Activated naive CD4-positive, alpha-beta T cell (primary cell): ENCODE measurements at places on chromosomes 6 and 20.

DNA sequence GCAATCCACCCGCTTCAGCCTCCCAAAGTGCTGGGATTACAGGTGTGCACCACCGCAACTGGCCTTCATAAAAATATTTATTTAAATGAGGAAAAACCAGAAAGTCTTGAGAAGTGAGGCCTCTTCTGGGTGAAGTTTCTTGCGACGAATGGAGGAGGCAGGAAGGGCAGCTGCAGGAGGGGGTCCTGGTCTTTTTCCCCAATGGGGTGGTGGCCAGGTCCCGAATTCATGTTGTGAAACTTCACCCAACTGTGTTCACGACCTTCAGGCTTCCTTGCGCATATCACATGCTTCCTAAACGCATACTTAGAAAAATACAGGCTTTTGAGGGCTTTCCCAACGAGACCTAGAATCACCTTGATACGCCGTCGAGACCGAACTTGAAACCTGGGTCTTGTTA, 145.1 kb downstream of the CDH4 start:
- DNase-seq, result no peak

- DNase-seq, result no peak
Observed at GRCh38 chr6:95576998-95577303, 384 bp upstream of the MANEA start.

DNA sequence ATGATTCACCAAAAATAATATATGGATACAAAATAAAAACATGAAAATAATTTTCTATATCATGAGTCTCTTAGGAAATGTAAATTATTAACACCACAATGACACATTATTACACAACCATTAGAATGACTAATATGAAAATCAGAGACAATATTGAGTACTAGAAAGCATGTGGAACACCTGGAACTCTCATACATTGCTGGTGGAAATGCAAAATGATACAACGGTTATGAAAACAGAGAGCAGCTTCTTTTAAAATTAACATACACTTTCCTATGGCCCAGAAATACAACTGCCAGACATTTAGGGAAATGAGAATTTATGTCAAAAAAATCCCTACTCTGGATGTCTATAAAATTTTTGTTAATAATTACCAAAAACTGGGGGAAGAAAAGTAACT, 853.3 kb upstream of the MAN1A1 start:
- no peak for DNase-seq

DNA sequence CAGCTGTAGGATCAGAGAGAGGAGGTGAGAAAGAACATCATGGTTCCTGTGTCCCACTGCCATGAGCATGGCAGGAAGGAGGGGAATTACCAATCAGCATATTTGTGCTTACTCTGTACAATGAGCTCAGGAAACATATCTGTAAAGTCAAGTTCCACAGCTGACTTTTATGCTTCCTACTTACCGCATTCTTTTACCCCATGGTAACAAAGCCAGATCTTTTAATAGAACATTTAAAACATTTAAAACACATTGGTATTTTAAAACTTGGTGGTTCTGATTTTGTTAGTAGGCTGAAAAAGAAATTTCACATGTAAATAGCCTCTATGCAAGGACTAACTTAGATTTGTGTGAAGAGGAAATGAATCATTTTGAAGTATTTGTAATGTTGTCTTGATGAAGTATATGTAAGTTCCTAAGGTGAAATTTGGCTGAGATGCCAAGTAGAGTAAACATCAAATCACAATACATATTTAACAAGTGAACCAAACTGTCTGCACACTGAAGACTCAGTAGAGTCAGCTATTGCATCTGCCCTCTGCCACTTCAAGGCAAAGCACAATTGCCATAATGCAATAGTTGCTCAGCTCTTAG, 114.7 kb downstream of the GJA10 start:
- no peak for DNase-seq

- DNase-seq, result no peak
Observed at GRCh38 chr6:133857696-133858095, 31.2 kb upstream of the TCF21 start.

DNA sequence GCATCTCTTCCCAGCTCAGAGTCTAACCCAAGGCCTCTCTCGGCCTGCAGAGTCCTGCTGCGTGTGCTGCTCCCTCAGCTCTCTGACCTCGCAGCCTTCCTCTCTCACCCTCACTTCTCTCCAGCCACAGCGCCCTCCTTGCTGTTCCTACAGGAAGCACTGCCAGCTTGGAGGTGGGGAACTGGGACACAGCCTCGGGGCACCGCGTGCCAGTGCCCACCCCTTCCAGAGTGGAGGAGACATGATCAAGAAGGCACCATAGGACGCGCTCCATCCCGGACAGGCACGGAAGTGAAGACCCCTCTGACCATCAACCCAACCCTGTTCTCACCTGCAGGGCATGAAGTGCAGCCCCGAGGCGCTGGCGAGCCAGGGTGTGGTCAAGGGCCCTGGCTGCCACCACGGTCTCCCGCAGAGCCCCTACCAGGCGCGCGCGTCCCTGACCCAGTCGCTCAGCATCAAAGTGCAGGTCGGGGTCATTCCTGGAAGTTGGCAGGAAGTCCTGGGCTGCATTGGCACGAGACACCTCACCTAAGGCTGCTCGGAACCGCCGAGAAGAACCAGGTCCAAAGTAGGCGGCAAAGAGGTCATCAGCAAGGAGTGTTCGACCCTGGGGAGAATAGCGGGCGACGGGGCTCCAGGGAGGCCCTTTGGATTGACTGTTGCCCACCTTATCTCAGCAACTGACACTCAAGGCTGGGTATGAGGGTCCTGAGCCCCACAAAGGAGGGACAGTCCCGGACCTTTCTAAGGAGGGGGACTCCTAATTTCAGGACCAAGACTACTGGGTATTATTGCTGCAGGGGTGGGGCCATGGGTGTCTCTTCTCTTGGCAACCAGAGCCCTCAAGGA, 1.3 kb downstream of the VWA7 start:
- DNase-seq, result no peak

DNA sequence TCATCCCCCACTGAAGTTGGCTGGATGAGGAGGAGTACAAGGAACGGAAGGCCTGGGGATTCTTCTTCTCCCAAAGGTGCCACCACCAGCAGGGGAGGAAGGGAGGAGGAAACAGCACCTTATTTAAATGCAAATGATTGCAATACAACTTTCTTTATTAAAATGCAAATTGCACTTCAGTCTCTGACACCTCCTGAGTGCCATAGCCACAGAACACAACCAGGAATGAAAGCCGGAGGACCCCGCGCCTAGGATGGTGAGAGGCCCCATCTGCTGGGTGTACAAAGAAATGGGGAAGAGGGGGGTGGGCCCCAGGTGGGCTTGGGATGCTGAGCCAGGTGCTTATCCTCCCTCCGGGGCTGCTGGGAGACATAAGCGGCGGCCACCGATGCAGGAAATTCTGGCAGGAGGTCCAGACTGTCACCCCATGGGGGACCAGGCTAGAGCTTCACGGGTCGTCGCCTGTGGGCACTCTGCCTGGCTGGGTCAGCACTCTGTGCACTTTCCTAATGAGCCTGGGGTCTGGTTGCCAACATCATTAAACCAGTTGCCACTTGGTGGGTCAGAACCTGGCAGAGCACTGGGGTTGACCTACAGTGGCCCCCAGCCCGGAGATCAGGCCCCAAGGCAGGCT, 154.2 kb upstream of the MLN start:
- no peak for DNase-seq

- no peak for DNase-seq
Observed at GRCh38 chr20:32539026-32539816, 45.9 kb downstream of the NOL4L start.

- DNase-seq, result no peak
Observed at GRCh38 chr6:137904822-137905617, 38.0 kb downstream of the TNFAIP3 start.

GRCh38 chr6:143598466-143599080, 79.2 kb upstream of the PHACTR2 start:
- no peak for DNase-seq

GRCh38 chr6:119791736-119792135, 442.2 kb upstream of the MAN1A1 start:
- DNase-seq, result no peak

- no peak for DNase-seq
Observed at GRCh38 chr6:162653808-162654207, 73.8 kb downstream of the PRKN start.

DNA sequence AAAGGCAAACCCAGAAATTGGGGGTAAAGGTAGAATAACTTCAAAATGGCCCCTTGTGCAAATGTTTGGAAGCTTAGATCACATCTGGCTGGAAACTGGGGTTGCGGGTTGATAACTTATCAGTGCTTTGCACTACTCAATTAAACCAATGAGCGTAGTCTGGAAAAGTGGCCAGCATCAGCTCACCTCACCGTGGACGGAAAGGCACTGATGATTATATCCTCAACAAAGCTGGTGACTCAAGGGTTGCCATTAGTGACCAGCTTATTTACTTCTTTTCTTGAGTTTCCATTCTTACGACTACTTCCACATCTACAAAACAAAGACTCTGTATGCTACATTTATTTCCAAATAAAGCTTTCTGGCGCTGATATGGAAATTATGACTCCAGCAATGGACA, 198.5 kb upstream of the HEY2 start:
- no peak for DNase-seq

DNA sequence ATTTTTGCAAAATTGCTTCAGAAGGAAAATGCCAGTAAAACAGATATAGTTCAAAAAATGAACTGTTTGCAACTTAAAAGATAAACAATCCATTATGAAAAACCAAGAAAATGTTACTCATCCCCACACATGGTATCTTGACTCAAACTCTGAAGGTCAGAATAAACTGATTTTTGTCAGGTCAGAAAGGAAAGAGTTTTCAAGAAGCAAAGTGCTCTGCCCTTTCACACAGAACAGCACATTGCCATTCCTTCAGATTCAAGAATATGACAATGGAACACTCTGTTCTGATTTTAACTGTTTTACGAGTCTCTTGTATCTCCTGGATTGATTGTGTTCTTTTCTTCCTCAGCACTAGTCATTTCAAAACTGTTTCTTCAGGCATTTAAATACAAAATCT, 33.8 kb upstream of the NT5E start:
- no peak for DNase-seq

GRCh38 chr6:24207413-24207812, 81.4 kb downstream of the NRSN1 start:
- DNase-seq, result no peak
